ENCODE measurements at places on chromosomes 2 and 18. TPM values are rescaled to one million over a fixed set of nuclear protein-coding genes. Genes with fewer than 3 reads are reported as not detected.

The RESP18 gene
- total RNA-seq: not detected

The EVA1A gene
- 0.44 TPM for total RNA-seq

The RFX8 gene
- not detected for total RNA-seq

The AAMP gene
- total RNA-seq: 52.5 TPM

The SCN7A gene
- 10.7 TPM for total RNA-seq

The CD302 gene
- total RNA-seq: 31.4 TPM

The SLC5A7 gene
- total RNA-seq: 0.08 TPM

The TANC1 gene
- total RNA-seq: 38.6 TPM

The CDK5R2 gene
- total RNA-seq: not detected

The KRTCAP3 gene
- total RNA-seq: not detected

The TCF23 gene
- total RNA-seq: not detected

The CTNNA2 gene
- not detected for total RNA-seq

The CNDP1 gene
- total RNA-seq: not detected

The HRH4 gene
- total RNA-seq: not detected

The PAX8 gene
- total RNA-seq: 0.13 TPM

The RND3 gene
- 29.2 TPM for total RNA-seq

The VWC2L gene
- not detected for total RNA-seq

The HOXD12 gene
- total RNA-seq: not detected

The CXCR4 gene
- total RNA-seq: 7.7 TPM

The ALPI gene
- total RNA-seq: not detected

The NCKAP5 gene
- total RNA-seq: 5.8 TPM

The UGT1A7 gene
- total RNA-seq: not detected

The SLC40A1 gene
- 39.1 TPM for total RNA-seq

The OTOS gene
- total RNA-seq: not detected

The SCN3A gene
- total RNA-seq: 1.1 TPM

Data from left cardiac atrium (tissue), 4 donors.